ENCODE measurements at places on chromosomes 3 and 15.
A peak's percentile ranks its signal among the peaks of the same experiment; 100 is the strongest.

- no peak for DNase-seq
These were observed 276.5 kb downstream of the EDEM1 start for GRCh38 chr3:5463991-5464390.

GRCh38 chr3:63911873-63912767, at the start of gene SCAANT1:
TSS of gene SCAANT1 (minus strand) at chr3:63912383.
- peak; percentile 79 for DNase-seq

- no peak for DNase-seq
These were observed 17.9 kb downstream of the LPP start for GRCh38 chr3:188171682-188172467.

- no peak for DNase-seq
These were observed 398.5 kb downstream of the ROBO1 start for GRCh38 chr3:79369306-79369705.

DNA sequence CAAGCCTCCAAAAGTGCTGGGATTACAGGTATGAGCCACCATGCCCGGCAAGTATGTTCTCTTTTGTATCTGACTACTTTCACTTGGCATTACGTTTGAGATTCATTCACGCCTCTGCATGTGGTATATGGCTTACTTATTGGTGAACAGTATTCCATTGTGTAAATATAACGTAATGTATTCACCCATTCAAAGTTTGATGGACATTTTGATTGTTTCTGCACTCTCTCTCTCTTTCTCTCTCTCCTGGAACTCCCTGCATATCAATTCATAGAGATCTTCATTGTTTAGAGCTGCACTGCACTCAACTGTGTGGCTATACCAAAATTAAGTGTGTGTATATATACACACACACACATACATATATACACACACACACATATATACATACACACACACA, 30.4 kb downstream of the SPPL2A start:
- no peak for DNase-seq

- no peak for DNase-seq
These were observed 12.2 kb downstream of the FEM1B start for GRCh38 chr15:68289621-68290352.

DNA sequence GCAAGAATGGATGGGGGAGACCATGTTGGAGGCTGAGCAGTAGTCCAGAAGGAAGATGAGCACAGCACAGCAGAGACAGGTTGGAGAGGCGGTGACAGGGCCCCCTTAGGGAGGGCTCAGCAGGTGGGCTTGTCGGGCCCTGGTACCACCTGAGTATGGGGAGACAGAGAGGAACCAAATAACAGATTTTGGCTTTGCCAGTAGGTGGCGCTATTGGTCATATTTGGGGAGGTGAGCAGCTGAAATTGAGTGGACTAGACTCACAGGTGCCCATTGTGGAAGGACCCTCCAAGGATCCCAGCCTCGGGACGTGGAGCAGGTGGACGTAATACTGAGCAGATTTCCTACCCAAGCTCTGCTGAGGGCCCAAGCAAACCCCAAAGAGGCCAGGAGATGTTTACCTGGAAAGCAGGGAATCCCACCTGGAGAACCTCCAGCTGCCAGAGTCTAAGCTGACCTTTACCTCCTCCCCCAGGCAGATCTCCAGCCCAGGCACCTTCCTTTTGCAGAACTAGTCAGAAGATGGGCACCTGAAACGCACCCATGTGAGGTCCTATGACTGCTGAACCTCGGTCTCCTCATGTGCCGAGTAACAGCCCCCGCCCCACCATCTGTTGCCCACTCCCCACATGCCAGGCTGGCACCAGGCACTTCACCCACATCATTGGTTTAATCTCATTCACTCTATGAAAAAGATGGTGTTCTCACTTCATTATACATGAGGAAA, 24.6 kb upstream of the CORO2B start:
- peak; percentile 44 for DNase-seq

- DNase-seq, result no peak
These were observed 294.6 kb downstream of the EPHA3 start for GRCh38 chr3:89402051-89402450.

- DNase-seq, result no peak
These were observed 215.3 kb upstream of the ROBO1 start for GRCh38 chr3:79983118-79983517.

- DNase-seq, result no peak
These were observed 30.3 kb upstream of the POLG start for GRCh38 chr15:89364741-89365450.

- DNase-seq, result no peak
These were observed 3.4 kb downstream of the CCDC13 start for GRCh38 chr3:42769477-42770131.

- DNase-seq, result no peak
These were observed 52.5 kb upstream of the AMOTL2 start for GRCh38 chr3:134426660-134427181.

GRCh38 chr3:9399746-9400145, 2.3 kb downstream of the SETD5 start:
- DNase-seq, result no peak

DNA sequence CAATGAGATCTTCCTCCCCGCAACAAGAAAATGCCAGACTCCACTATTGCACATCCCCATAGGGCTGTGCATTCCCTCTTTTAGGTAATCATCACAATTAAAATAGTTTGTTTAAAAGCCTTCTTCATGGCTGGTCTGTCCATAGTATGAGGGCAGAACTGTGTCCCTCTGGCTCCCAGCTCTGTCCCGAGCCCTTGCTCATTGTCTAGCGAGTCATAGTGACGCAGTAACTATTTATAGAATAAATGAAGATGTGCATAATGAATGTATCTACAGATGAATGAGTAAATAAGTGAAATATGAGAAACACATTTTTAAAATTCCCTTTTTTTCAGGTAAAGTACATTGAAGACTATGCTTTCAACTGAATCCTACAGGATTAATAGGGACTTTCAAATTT, 128.4 kb upstream of the TMC3 start:
- DNase-seq, result no peak

- DNase-seq, result no peak
These were observed 78.6 kb downstream of the FHIT start for GRCh38 chr3:61172684-61173083.

DNA sequence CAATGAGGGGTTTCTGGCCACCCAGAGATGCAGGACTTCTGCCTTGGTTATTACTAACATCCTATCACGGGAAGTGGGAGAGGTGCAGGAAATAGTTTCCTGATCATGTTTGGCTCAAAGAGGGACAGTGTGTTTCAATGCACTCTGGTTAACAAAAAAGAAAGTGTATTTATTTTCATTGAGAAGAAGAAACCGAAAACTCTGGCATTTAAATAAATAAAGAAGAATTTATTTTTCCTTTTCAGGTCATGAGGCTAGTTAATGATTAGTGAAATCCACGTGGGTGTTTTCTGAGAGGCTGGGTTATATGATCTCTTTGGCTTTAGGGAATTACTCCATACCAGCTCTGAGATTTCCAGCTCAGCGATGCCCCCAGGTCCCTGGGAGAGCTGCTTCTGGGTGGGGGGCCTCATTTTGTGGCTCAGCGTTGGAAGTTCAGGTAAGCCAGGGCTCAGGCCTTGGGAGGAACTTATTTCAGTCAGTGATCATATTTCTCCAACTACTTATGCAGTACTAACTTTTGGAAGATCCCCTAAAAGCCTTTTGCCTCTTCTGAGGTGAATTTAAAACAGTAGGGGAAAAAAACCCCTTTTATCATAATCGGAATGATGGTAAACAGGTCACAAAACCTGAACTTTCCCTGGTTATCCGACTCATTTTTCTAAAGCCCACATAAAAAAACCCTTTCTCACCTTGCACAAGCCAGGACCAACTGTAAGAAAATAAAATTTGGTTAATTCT, at the start of gene PLA1A:
Gene PLA1A (plus strand): TSS at position 338 of the 741 bp plus-strand sequence. CDS start 29 bp downstream, at position 367.
- no peak for DNase-seq

DNA sequence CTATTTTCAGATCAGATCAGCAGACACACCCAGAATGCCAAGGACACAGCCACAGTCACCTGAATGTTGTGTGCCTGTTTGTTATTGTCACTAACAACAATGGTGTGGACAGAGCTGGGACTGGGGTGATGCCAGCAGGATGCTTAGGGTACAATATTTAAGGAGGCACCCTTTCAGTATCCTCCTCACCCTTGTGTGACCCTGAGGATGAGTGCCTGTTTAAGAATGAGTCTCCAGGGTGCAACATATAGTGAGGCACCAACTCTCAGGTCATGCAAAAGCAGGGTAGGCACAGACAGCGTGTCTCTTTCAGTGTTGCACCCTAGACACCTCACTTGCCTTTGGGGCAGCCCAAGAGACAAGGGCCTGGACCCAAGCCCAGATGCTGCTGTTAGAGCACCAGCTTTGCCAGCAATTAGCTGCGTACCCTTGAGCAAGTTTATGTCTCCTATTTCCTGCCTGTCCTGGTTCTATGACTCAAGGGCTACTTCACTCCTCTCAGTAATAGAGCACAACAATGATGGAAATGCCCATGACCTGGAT, 122.6 kb downstream of the AQP9 start:
- no peak for DNase-seq

- DNase-seq, result no peak
These were observed 109.2 kb downstream of the EPHB1 start for GRCh38 chr3:134904241-134904771.

GRCh38 chr3:138833899-138834595, 681 bp downstream of the PIK3CB start:
- peak; percentile 2 for DNase-seq

GRCh38 chr3:59426821-59427565, 377.2 kb upstream of the CFAP20DC start:
- DNase-seq, result no peak

DNA sequence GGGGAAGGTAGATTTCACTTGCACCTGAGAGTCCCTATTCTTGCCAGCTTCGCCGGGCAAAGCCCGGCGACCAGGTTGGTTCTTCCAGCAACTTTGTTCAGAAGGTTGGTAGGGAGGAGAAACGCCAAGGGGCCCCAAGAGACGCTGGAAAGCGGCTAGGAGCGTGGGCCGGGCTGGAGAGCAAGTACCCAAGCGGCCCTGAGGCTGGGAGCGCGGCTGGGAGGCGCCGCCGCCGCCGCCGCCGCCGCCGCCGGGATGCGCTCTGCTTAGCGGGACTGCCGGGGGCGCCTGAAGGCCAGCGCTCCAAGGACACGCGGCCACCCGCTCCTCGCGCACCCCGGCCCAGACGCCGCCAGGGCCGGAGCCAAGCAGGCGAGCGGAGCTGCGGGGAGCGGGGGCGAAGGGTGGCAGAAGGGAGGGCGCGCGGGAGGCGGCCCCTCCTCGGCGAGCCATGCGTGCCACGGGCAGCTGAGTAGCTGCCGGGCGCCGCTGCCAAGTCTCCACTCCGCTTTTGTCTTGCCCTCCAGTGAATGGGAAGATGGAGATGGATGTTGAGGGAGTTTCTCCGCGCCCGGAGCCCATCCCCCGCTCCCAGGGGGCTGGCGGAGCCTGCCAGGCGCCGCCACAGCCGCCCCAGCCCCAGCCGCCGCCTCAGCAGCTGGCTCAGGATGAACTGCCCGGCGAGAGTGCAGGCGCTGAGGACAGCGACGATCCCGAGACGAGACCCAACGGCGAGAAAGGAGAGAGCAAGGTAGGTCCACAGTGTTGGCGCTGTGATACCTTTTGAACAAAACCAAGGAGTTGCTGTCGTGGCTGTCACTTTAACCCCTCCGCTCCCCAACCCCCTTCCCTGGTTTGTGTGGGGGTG, 227.4 kb upstream of the AZI2 start:
- no peak for DNase-seq

- no peak for DNase-seq
These were observed 56.2 kb upstream of the VEPH1 start for GRCh38 chr3:157559401-157559800.

DNA sequence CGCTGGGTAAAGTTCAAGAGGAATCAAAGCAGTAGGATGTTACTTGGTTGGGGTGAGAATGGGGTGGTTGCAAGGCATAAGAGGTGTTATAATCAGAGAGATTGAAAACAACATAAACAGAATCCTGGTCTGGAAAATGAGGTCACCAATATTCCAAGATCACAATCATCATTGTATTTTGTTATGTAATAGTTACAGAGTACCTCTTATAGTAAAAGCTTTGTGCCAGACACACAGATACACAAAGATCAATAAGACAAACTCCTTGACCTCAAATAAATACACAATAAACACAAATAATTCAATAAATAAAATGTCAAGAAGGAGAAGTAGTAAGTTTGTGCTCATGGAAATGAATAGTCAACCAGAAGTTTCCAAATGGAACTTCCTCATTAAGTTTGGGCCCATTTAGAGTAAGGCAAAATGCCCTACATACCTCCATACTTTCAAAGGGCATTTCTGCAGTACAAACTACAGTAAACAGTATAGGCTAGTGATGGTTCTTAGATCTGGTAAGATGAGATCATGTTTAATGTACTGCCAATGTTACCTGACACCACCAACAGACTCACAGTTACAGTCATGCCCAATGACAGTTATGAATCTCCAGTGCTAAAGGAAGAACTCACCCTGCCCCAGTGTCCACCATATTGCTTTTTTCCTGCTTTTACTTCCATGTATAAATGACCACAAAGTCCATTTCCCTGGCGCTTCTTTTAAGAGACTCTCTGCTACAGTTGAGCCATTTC, 93.4 kb downstream of the KCNMB2 start:
- DNase-seq, result no peak

DNA sequence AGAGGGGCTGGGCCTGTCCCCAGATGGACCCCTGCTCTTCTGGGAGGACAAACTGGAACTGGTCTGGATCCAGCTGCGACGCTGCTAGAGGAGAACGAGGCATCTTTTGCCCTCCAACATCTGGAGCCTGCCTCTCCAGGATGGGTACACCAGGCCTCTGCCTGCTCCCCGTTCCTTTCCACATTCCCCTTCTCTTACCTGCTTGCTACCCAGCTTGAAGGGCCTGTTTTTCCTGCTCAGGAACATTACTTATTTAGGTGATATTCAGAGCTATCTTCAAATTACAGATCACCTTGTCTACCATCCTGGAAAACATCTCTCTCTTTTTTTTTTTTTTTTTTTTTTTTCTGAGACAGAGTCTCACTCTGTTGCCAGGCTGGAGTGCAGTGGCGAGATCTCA, 64.0 kb downstream of the CHRD start:
- DNase-seq, result no peak

GRCh38 chr3:128427175-128427857, 39.4 kb downstream of the DNAJB8 start:
- no peak for DNase-seq

- no peak for DNase-seq
These were observed 15.4 kb upstream of the LHFPL4 start for GRCh38 chr3:9569054-9569453.

- no peak for DNase-seq
These were observed 290.9 kb downstream of the C3orf38 start for GRCh38 chr3:88440701-88441100.

DNA sequence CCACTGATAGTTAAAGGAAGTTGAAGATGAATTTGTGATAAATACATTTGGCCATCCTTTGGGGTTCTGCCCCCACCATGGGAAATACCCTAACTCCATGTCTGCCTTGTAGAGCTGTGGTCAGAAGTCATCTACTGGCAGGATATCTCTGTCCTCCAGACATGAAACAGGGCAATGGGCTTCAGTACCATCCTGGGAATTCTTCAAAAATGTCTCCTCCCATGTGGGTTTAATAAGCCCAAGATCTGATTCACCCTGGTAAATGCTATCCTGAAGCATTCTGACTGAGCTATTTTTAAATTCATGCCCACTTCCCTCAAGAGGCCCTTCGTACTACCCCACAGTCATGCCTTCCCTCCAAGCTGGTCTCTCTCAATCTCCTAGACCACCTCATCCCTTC, 113.7 kb upstream of the SLC25A36 start:
- DNase-seq, result no peak
